ENCODE measurements at places on chromosomes 1 and 21. TPM values are rescaled to one million over a fixed set of nuclear protein-coding genes. Genes with fewer than 3 reads are reported as not detected.

DNA sequence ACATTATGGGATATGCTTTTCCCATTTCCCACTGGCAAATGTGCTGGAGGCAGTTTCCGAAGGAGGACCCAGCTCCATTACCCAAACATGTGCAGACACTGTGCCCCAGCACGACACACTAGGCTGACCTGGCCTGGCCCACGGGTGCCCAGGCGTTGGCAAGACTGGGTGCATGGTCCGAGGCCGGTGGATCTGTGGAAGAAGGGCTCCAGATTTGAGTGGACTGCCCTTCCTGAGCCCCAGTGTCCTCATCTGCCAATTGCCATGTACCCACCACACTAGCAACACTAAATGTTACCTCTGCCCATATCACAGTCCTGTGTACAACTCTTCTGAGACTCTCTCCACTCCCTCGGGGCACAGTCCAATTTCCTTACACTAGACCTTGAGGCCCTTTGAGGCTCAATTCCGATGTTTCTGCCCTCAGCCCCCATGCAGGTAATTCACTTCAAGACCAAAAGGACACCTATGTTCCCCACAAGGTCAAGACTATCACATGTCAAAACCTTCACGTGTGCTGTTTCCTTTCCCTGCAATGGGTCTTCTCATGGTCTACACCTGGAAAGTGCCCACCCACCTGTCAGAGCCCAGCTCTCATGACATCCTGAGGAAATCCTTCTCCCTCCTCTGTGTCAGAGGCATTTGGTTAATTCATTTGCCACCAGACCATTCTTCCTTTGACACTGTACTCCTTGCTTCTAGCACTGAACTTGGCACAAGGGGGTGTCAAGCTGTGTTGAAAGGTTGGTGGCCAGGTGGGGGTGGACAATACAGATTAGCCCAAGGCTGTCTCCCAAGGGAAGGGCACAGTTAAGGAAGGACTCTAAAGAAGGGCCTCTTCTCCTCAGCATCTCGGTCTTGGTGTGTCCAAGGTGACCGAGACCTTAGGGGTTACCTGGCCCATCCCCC, 124.9 kb downstream of the DMRTB1 start:
- no peaks in the 10 kb centered on the region for H3K36me3 ChIP-seq
- no peak for DNase-seq
- H3K27me3 ChIP-seq, result no peaks in the 10 kb centered on the region
- no peak overlapping the region for H3K4me3 ChIP-seq
- peaks cover 17% of the 10 kb centered on the region for H3K4me1 ChIP-seq

FAM72B gene
- 28.6 TPM for total RNA-seq

GRCh38 chr1:201982082-201982622, 296 bp upstream of the RNPEP start:
- H3K4me1 ChIP-seq, result peaks cover 22% of the 10 kb centered on the region
- peak overlapping the region; percentile 83 for H3K27ac ChIP-seq
- peak; percentile 73 for DNase-seq
- H3K36me3 ChIP-seq, result peaks cover 4% of the 10 kb centered on the region
- no peaks in the 10 kb centered on the region for H3K27me3 ChIP-seq

DNA sequence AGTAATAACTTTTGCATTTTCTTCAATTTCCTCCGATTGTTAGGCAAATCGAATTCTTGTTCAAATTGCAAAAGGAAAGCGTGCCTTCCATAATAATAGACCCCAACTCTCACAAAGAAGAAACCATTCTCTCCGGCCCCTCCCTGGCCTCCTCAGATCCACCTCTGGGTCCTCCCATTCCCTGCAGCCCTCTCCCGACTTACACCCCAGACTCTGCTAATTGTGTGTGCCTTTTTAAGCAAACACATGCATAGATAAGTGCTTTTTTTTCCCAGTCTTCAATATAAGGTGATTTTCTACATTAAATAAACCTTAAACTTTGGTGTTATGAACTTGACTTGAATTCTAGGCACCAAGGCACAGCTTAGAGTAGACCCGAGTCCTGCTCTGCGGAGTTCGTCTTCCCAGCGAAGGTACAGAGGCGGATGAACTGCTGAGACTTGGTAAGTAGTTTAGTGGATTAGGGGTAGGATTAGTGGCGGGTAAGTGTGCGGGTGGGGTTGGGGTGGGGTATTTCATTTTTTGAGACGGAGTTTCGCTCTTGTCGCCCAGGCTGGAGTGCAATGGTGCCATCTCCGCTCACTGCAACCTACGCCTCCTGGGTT, 1.5 kb downstream of the L1TD1 start:
- H3K27me3 ChIP-seq, result peaks cover 23% of the 10 kb centered on the region
- H3K4me3 ChIP-seq, result no peak overlapping the region
- H3K27ac ChIP-seq, result no peak overlapping the region
- peaks cover 4% of the 10 kb centered on the region for H3K4me1 ChIP-seq

- peaks cover 5% of the 10 kb centered on the region for H3K27me3 ChIP-seq
- H3K4me3 ChIP-seq, result no peak overlapping the region
- no peak overlapping the region for H3K27ac ChIP-seq
- H3K4me1 ChIP-seq, result no peaks in the 10 kb centered on the region
- H3K36me3 ChIP-seq, result no peaks in the 10 kb centered on the region
These were observed 2.4 kb downstream of the MYBPHL start for GRCh38 chr1:109304226-109304920.

GRCh38 chr1:33152685-33153432, 29.0 kb downstream of the TRIM62 start:
- H3K4me3 ChIP-seq, result no peak overlapping the region
- peak overlapping the region; percentile 14 for H3K27ac ChIP-seq
- no peak for DNase-seq
- H3K36me3 ChIP-seq, result no peaks in the 10 kb centered on the region
- H3K27me3 ChIP-seq, result no peaks in the 10 kb centered on the region

DNA sequence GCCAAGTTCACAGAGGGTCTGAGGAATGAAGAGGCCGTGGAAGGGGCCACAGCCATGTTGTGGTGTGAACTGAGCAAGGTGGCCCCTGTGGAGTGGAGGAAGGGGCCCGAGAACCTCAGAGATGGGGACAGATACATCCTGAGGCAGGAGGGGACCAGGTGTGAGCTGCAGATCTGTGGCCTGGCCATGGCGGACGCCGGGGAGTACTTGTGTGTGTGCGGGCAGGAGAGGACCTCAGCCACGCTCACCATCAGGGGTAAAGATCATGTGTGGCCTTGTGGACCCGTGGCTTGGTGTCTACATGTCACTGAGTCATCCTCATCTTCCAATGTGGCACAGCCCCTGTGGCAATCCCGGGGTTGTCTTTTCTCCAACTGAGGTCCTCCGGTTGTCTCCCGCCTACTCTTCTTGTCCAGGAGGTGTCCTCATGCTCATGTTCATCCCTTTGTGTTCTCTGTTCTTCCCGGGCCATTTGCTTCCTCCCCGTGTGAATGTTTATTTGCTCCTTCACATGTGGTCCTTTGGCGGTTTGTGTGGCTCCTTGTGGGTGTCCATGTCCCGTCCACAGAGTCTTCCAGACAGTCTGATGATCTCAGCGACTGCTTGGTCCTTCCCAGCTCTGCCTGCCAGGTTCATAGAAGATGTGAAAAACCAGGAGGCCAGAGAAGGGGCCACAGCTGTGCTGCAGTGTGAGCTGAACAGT, 84.2 kb downstream of the OBSCN start:
- H3K27ac ChIP-seq, result no peak overlapping the region
- H3K4me3 ChIP-seq, result no peak overlapping the region
- peaks cover 2% of the 10 kb centered on the region for H3K36me3 ChIP-seq
- peaks cover 8% of the 10 kb centered on the region for H3K4me1 ChIP-seq

- H3K4me1 ChIP-seq, result no peaks in the 10 kb centered on the region
- H3K36me3 ChIP-seq, result no peaks in the 10 kb centered on the region
- DNase-seq, result no peak
- no peaks in the 10 kb centered on the region for H3K27me3 ChIP-seq
These were observed 34.5 kb downstream of the MYOM3 start for GRCh38 chr1:24077278-24077978.

GRCh38 chr1:36151845-36152203, 2.5 kb upstream of the TRAPPC3 start:
- peak; percentile 73 for DNase-seq
- H3K27ac ChIP-seq, result peak overlapping the region; percentile 93
- no peaks in the 10 kb centered on the region for H3K27me3 ChIP-seq
- peaks cover 62% of the 10 kb centered on the region for H3K4me1 ChIP-seq
- H3K4me3 ChIP-seq, result peak overlapping the region; percentile 53

DNA sequence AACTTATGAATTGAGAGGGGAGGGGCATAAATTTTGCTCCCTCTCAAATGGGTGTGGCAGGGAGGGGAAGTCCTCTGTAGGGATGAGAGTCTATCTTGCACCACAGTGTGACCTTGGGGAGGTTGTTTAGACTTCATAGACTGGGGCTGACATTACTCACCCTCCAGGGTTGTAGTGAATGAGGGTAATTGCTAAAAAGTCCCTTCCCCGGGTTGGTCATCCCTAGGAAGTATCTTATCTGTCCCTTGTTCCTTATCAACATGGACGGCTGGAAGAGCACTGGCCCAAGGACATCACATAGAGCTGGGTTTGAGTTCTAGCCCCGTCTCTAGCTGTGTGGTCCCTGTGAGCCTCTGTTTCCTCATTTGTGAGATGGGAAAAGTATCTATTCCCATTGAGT, 52.4 kb upstream of the SLC2A1 start:
- H3K27me3 ChIP-seq, result no peaks in the 10 kb centered on the region
- no peaks in the 10 kb centered on the region for H3K36me3 ChIP-seq
- no peak overlapping the region for H3K4me3 ChIP-seq

IL20 gene
- total RNA-seq, result not detected

GRCh38 chr1:207397525-207397926, 56.6 kb upstream of the CR2 start:
- DNase-seq, result no peak
- H3K36me3 ChIP-seq, result no peaks in the 10 kb centered on the region
- no peak overlapping the region for H3K27ac ChIP-seq
- H3K4me1 ChIP-seq, result peaks cover 5% of the 10 kb centered on the region
- no peaks in the 10 kb centered on the region for H3K27me3 ChIP-seq

DNA sequence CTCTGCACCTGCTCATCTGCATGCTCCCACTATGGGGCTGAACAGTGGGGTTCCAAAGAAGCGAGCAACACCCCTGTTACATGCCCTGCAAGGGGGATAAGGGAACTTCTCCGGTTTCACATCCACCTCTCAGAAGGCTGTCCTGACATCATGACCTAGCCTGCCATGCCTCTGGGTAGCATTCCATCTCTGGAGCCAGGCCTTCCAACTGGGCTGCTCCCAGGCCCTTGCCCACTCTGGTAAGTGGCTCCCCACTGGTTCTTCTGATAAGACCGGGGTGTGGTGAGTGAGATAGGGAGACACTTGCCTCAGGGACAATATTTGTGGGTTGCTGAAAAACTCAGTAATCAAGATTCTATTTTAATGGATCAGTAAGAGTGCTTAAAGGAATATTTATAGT, 57.8 kb downstream of the KCNJ15 start:
- H3K4me1 ChIP-seq, result no peaks in the 10 kb centered on the region
- H3K27ac ChIP-seq, result no peak overlapping the region
- H3K36me3 ChIP-seq, result no peaks in the 10 kb centered on the region
- no peak overlapping the region for H3K4me3 ChIP-seq
- DNase-seq, result no peak

- H3K36me3 ChIP-seq, result peaks cover 5% of the 10 kb centered on the region
- H3K27ac ChIP-seq, result peak overlapping the region; percentile 26
- no peak overlapping the region for H3K4me3 ChIP-seq
- no peaks in the 10 kb centered on the region for H3K27me3 ChIP-seq
- DNase-seq, result no peak
These were observed 18.5 kb downstream of the SLC16A1 start for GRCh38 chr1:112937495-112937894.

DNA sequence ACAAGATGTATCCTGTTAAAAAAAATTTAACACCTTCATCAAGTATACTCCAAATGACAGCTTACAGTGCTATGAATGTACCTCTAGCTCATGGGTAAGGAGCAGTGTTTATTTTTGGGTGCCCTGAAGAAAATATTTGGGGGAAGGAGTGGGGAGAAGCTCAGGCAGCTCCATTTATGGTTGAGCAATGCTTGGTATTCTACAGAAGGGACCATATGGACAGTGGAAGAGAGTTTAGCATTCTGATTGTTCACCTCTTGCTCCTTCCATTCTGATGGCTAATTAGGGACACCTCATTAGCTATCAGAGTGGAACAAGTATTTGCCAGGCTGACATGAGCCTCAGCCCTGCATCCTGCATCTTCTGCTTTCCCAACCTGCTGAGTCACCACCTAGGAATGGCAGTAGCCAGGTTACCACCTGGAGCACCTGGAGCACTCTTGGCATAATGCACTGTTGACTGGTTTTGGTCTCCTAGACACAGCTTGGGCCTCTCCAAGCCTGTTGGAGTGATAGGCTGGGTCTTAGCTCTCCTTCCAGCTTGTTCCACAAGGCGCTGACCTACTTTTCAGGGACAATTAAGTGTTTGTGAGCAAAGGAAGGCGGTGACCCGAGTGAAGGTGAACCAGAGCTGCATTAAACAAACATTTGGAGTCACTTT, 62.0 kb upstream of the MACF1 start:
- H3K27me3 ChIP-seq, result no peaks in the 10 kb centered on the region
- no peak overlapping the region for H3K4me3 ChIP-seq
- H3K4me1 ChIP-seq, result peaks cover 6% of the 10 kb centered on the region
- H3K36me3 ChIP-seq, result no peaks in the 10 kb centered on the region
- no peak overlapping the region for H3K27ac ChIP-seq

BCAR3 gene
- total RNA-seq, result 0.70 TPM

KCNA3 gene
- total RNA-seq, result 15.5 TPM

DNA sequence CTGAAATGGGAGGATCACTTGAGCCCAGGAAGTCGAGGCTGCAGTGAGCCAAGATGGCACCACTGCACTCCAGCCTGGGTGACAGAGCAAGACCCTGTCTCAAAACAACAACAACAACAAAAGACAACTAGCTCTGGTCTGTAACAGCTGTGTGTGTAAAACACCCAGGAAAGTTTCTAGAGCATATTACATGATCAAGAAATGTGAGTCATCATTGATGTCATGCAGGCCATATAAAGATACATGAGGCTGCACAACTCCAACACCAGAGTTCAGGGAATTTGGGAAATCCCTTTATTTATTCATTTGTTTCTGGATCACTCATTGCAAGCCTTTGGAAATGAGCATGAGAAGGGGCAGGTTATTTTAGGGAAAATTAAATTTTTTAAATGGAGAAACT, 50.3 kb upstream of the CTPS1 start:
- H3K27me3 ChIP-seq, result no peaks in the 10 kb centered on the region
- no peak overlapping the region for H3K27ac ChIP-seq
- no peaks in the 10 kb centered on the region for H3K4me1 ChIP-seq
- H3K36me3 ChIP-seq, result no peaks in the 10 kb centered on the region
- DNase-seq, result no peak

DNA sequence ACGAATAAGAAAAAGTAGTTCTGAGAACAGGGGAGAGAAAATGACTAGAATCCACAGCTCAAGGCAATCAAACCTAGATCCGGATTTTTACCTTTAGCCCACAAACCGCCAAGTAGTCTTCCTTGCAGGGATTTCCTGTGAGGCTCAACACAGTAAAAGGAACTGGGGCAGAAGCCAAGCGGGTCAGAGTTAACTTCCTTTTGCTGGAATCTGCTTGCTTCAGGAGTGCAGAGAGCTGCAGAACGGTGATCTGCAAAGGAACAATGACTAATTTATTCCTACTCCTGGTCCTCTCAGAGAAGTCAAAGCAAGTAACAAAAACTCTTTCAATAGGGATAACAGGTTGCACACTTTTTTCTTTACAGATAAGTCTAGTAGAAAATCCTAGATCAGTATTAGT, 53.4 kb downstream of the UBR4 start:
- peak overlapping the region; percentile 2 for H3K27ac ChIP-seq
- DNase-seq, result no peak
- no peaks in the 10 kb centered on the region for H3K4me1 ChIP-seq
- H3K36me3 ChIP-seq, result peaks cover 84% of the 10 kb centered on the region
- H3K4me3 ChIP-seq, result no peak overlapping the region
- H3K27me3 ChIP-seq, result no peaks in the 10 kb centered on the region
